Left ventricle myocardium inferior (tissue), 1 donor: ENCODE measurements at places on chromosomes 1 and 21. TPM values are rescaled to one million over a fixed set of nuclear protein-coding genes. Genes with fewer than 3 reads are reported as not detected.

DTL gene
- total RNA-seq = 0.30 TPM

ZNF593OS gene
- not detected for total RNA-seq

IFNGR2 gene
- 34.6 TPM for total RNA-seq

PODN gene
- 22.9 TPM for total RNA-seq

DNA sequence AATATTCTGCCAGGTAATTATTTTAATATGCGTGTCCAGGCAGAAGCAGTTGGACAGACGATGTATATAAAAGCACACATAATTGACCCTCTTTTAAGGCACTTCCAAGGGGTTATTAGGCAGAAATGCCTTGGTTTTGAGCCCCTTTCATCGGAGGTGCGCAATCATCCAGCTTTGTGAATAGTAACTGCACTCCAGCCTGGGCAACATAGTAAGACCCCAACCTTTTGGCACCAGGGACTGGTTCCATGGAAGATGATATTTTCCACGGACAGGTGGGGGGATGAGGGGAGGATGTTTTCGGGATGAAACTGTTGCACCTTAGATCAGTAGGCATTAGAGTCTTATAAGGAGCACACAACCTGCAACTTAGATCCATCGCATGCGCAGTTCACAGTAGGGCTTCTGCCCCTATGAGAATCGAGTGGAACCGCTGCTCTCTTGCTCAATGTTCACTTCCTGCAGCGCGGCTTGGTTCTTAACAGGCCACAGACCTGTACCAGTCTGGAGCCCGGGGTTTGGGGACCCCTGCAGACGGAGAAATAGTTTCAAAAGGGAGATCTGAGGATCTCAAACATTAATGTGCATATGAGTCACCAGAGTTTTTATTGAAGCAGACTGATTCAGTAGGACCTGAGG is 1.8 kb upstream of the MCOLN2 start:
- no peak overlapping the region for H3K27ac ChIP-seq
- no peak for DNase-seq
- H3K27me3 ChIP-seq = peaks cover 79% of the 10 kb centered on the region

GRCh38 chr1:27011976-27012563 is 580 bp downstream of the TENT5B start:
- H3K4me1 ChIP-seq = peaks cover 58% of the 10 kb centered on the region
- peak overlapping the region; percentile 75 for H3K4me3 ChIP-seq
- peak overlapping the region; percentile 82 for H3K27ac ChIP-seq
- DNase-seq = no peak
- no peaks in the 10 kb centered on the region for H3K27me3 ChIP-seq
- H3K36me3 ChIP-seq = no peaks in the 10 kb centered on the region

DNA sequence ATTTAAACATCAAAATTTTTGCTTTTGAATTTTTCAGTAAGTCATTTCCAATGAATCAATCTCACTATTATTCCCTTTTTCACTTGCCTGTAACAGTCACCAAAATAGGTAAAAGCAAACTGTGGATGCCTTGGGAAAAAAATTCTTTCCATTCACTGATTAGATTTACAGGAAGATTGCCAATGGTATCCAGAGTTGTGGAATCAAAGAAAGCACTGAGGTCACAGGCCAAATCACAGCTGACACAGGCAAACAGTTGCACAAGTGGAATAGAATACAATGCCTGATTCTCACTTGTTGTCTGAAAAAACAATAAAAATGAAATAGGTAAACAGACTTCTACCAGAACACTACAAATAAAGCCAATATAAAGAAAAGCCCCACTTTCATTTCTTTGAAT is 48.4 kb downstream of the LTN1 start:
- H3K4me1 ChIP-seq = peaks cover 6% of the 10 kb centered on the region
- no peak overlapping the region for H3K27ac ChIP-seq
- H3K4me3 ChIP-seq = no peak overlapping the region

DNA sequence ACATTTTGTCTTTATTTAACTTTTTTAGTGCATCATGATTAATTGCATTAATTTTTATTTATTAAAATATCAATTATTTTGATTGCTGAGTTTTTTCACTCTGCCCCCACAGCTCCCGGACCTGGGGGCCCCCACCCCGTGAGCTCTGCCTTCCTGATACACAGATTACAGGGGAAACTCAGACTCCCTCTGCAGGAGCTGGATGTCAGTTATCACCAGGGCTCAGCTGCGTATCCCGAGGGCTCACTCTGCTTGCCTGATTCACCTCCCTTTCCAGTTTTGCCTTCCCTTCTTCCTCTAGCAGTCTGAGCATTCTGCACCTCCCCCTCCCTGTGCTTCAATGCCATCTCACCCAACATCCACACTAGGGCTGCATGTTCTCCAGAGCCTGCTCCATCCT is 98.2 kb downstream of the ATP1A1 start:
- no peaks in the 10 kb centered on the region for H3K27me3 ChIP-seq
- H3K4me1 ChIP-seq = peaks cover 13% of the 10 kb centered on the region
- H3K27ac ChIP-seq = no peak overlapping the region
- no peak overlapping the region for H3K4me3 ChIP-seq
- no peaks in the 10 kb centered on the region for H3K36me3 ChIP-seq

DNA sequence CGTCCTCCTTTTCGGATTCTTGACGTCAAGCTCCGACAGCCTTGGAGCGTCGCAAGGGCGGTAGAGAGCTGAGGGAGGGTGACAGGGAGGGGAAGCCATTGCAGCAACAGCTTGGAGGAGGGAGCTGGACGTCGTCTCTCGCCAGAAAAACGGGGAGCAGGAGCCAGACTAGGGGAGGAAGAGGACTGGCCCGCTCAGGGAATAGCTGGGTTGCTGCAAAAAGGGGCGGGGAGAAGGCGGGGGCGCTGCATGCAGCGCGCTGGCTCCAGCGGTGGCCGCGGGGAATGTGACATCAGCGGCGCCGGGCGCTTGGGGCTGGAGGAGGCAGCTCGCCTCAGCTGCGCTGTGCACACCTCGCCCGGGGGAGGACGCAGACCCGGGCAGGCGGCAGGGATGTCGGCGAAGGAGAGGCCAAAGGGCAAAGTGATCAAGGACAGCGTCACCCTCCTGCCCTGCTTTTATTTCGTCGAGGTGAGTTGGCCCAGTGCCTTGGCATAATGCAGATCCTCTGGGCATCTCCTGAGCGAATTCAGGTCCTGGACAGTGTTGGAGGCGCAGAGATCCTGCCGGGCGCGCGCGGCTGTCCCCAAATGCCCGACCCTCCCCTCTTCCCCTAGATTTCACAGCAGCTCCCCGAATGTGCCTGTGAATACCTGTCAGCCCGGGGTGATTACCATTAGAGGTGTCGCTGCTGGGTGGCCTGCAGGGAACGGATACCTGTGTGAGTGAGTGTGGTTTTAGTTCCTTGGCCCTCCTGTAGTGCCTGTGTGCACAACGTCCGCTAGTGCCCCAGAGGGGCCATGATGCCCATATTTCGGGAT is at the start of gene PLPPR4:
PLPPR4 (plus strand) TSS at position 292 of the 821 bp plus-strand sequence; CDS start at position 394, 102 bp downstream.
- no peaks in the 10 kb centered on the region for H3K36me3 ChIP-seq
- peak within 1 kb of the TSS; percentile 66 for H3K4me3 ChIP-seq
- H3K27me3 ChIP-seq = peaks cover 24% of the 10 kb centered on the region
- peaks cover 14% of the 10 kb centered on the region for H3K4me1 ChIP-seq
- no peak within 1 kb of the TSS for H3K27ac ChIP-seq

- no peaks in the 10 kb centered on the region for H3K27me3 ChIP-seq
- peaks cover 80% of the 10 kb centered on the region for H3K36me3 ChIP-seq
- H3K4me3 ChIP-seq = no peak overlapping the region
- DNase-seq = no peak
- H3K27ac ChIP-seq = no peak overlapping the region
These were observed 12.1 kb downstream of the DNAJC16 start for GRCh38 chr1:15538771-15539170.

GRCh38 chr1:109090196-109091077 is at the start of gene TMEM167B:
Gene TMEM167B (plus strand): TSS chr1:109090764. CDS start chr1:109090873, 109 bp downstream.
- peak; percentile 92 for DNase-seq
- peaks cover 21% of the 10 kb centered on the region for H3K36me3 ChIP-seq
- no peaks in the 10 kb centered on the region for H3K27me3 ChIP-seq
- H3K27ac ChIP-seq = peak within 1 kb of the TSS; percentile 98

- peaks cover 4% of the 10 kb centered on the region for H3K4me1 ChIP-seq
- H3K27ac ChIP-seq = no peak overlapping the region
- peaks cover 50% of the 10 kb centered on the region for H3K36me3 ChIP-seq
- no peak for DNase-seq
- H3K4me3 ChIP-seq = no peak overlapping the region
These were observed 43.5 kb downstream of the WLS start for GRCh38 chr1:68188644-68189340.

- H3K4me1 ChIP-seq = no peaks in the 10 kb centered on the region
- H3K36me3 ChIP-seq = no peaks in the 10 kb centered on the region
- H3K27me3 ChIP-seq = peaks cover 30% of the 10 kb centered on the region
- no peak overlapping the region for H3K4me3 ChIP-seq
- no peak for DNase-seq
These were observed 5.0 kb downstream of the SELP start for GRCh38 chr1:169624912-169625311.

DNA sequence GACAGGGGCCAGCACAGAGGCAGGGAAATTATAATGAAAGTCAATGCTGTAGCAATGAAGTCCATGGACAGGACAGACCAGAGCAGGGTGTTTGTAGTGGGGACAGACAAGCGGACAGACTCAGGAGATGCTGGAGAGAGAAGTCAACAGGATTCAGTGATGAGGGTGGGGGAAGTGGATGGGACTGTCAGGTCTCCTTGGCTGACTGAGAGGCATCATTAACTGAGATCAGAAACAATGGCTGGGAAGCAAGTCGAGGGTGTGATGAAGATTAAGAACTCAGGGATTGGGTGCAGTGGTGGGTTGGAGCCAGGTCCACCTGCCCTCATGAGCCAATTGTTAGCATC is 25.5 kb downstream of the CD58 start:
- DNase-seq = no peak
- no peaks in the 10 kb centered on the region for H3K27me3 ChIP-seq
- peaks cover 23% of the 10 kb centered on the region for H3K4me1 ChIP-seq
- no peak overlapping the region for H3K27ac ChIP-seq

DNA sequence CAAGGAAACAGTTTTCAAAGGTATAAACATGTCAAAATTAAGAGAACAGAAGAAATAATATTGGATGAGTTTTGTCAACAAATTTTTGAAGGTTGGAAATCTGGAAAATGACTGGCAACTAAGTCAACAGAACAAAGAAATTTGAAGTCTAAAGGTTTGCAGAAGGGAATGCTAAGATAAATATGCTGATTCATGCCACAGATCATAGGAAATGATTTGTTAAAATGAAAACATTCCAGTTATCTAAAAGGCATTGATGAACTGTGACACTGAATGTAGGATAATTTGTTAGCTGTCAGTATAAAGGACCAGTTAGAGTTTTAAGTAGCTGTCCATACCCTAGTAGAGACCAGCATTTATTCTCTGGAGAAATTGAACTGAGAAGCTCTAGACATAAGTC is 157.9 kb upstream of the CHRM3 start:
- no peak for DNase-seq
- no peak overlapping the region for H3K4me3 ChIP-seq
- H3K36me3 ChIP-seq = no peaks in the 10 kb centered on the region
- H3K27me3 ChIP-seq = no peaks in the 10 kb centered on the region

DNA sequence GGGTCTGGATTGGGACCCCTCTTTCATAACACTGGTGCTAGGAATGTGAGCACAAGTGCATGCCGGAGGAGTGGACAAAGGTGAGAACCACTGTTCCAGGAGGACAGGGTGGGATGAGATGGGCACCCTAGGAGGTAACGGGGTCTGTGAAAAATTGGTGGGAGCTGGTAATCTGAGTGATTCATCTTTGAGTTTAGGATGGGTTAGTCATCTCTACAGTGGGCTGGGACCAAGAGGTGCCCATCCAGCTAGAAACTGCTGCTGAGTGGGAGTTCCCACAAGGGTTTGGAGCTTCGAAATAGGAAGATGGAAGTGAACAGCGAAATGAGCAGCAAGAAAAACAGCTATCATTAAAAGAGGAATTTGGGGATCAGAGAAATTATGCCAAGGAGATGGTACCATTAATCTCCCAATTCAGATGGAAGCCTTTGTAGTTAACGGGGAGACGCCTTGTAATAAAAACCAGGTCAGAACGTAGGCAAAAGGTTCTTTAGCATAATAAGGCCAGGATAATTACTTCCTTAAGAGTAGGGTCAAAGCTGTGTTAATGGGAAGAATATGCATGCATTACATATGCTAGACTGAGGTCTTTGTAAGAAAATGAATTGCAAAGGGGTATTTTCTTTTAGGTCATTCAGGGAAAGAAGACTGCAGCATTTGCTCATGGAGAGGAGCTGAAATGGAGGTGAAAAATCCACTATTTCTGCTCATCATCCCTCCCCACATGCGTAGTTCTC is 55.5 kb downstream of the OLFML3 start:
- no peaks in the 10 kb centered on the region for H3K4me1 ChIP-seq
- no peak overlapping the region for H3K4me3 ChIP-seq
- H3K27ac ChIP-seq = no peak overlapping the region
- no peaks in the 10 kb centered on the region for H3K36me3 ChIP-seq
- no peak for DNase-seq

GRCh38 chr1:112406771-112407170 is 10.8 kb downstream of the CTTNBP2NL start:
- peaks cover 53% of the 10 kb centered on the region for H3K4me1 ChIP-seq
- no peak overlapping the region for H3K4me3 ChIP-seq
- H3K27me3 ChIP-seq = no peaks in the 10 kb centered on the region
- no peak for DNase-seq
- no peak overlapping the region for H3K27ac ChIP-seq

DNA sequence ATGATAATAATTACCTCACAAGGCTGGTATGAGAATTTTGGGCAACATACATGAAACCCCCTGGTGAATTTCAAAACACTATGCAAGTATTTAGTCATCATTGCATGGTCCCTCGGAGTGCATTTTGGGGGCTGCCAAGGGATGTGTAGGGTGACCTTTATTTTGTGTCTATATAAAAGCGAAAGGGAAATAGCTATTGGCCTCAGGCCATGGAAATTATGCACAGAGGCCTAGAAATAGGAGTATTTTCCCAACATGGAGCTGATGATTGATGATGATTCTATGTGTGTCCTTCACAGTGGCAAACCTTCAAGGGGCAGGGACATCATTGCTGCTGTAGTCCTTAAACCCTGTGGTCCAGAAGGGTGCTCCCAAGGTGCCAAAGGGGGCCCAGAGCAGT is 265.5 kb downstream of the ST6GALNAC3 start:
- no peaks in the 10 kb centered on the region for H3K36me3 ChIP-seq
- H3K4me3 ChIP-seq = no peak overlapping the region
- H3K27ac ChIP-seq = no peak overlapping the region
- H3K27me3 ChIP-seq = no peaks in the 10 kb centered on the region
- no peak for DNase-seq
- H3K4me1 ChIP-seq = peaks cover 24% of the 10 kb centered on the region

DNA sequence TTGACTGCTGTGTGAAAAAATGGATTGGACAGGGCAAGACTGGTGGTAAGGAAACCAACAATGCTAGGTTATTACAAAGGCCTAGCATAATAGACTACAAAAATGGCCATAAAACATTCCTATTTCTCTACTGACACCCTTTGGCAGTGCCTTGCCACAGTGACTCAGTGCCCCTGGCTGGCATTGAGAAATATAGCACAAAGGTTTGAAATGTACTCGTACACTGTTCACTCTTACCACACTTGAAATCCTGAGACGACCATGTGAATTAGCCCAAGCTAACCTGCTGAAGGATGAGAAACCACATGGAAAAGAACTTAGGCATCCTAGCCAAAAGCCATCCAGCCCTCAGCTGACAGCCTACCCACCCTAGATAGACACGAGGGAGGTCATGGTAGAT is 149.8 kb upstream of the PALMD start:
- no peak overlapping the region for H3K27ac ChIP-seq
- DNase-seq = no peak
- no peaks in the 10 kb centered on the region for H3K36me3 ChIP-seq
- no peaks in the 10 kb centered on the region for H3K27me3 ChIP-seq
- H3K4me1 ChIP-seq = peaks cover 4% of the 10 kb centered on the region
- H3K4me3 ChIP-seq = no peak overlapping the region

GRCh38 chr1:161727256-161727924 is 6.0 kb downstream of the FCRLB start:
- H3K27me3 ChIP-seq = peaks cover 12% of the 10 kb centered on the region
- DNase-seq = no peak
- peak overlapping the region; percentile 94 for H3K27ac ChIP-seq
- peak overlapping the region; percentile 97 for H3K4me3 ChIP-seq
